IMR-90 (cell line): ENCODE measurements at places on chromosomes 5 and 9. TPM values are rescaled to one million over a fixed set of nuclear protein-coding genes. Genes with fewer than 3 reads are reported as not detected.

Gene MARVELD2
- 0.54 and 0.83 TPM in 2 replicates for total RNA-seq

Gene ANKRD20A1
- under 0.01 and 0.18 TPM in 2 replicates for total RNA-seq

Gene TERT
- not detected in 2 replicates for total RNA-seq

Gene C1QTNF2
- 0.72 and 0.83 TPM in 2 replicates for total RNA-seq

Gene PCDHB7
- 0.18 and 0.28 TPM in 2 replicates for total RNA-seq

Gene FAM114A2
- 36.4 and 41.2 TPM in 2 replicates for total RNA-seq

Gene SPACA9
- 0.90 and 1.1 TPM in 2 replicates for total RNA-seq

Gene OBP2B
- not detected in 2 replicates for total RNA-seq

Gene PCDHGA2
- 3.3 and 3.4 TPM in 2 replicates for total RNA-seq

Gene LHX2
- total RNA-seq: not detected in 2 replicates

Gene GABRA1
- not detected in 2 replicates for total RNA-seq

Gene SLC36A3
- total RNA-seq: not detected in 2 replicates

Gene SAP30L
- 9.7 and 13.1 TPM in 2 replicates for total RNA-seq

Gene SHOC1
- total RNA-seq: not detected in 2 replicates

Gene CACNA1B
- total RNA-seq: not detected in 2 replicates

Gene PCDHA6
- under 0.01 TPM in 1 of 2 replicates, not detected in the other for total RNA-seq

Gene FOXD4L4
- under 0.01 TPM in 1 of 2 replicates, not detected in the other for total RNA-seq

Gene CDH9
- total RNA-seq: not detected in 2 replicates

Gene ADCY2
- not detected in 2 replicates for total RNA-seq

Gene PPWD1
- total RNA-seq: 17.9 and 30.8 TPM in 2 replicates

Gene SYK
- not detected in 2 replicates for total RNA-seq

Gene RNF145
- 50.0 and 68.0 TPM in 2 replicates for total RNA-seq

Gene TYRP1
- total RNA-seq: 0.83 and 0.90 TPM in 2 replicates

Gene WNT8A
- not detected in 2 replicates for total RNA-seq

Gene LRSAM1
- 3.0 and 3.3 TPM in 2 replicates for total RNA-seq

Gene LCN15
- not detected in 2 replicates for total RNA-seq

Gene NSUN2
- 51.1 and 55.5 TPM in 2 replicates for total RNA-seq

Gene SV2C
- not detected in 2 replicates for total RNA-seq

Gene ENTREP1
- total RNA-seq: not detected in 2 replicates

Gene CCIN
- total RNA-seq: 1.1 TPM in 2 replicates

Gene GM2A
- 18.5 and 18.6 TPM in 2 replicates for total RNA-seq

Gene PDGFRB
- 81.9 and 108 TPM in 2 replicates for total RNA-seq

Gene ANKRD34B
- not detected in 2 replicates for total RNA-seq

Gene ADGRD2
- total RNA-seq: not detected in 2 replicates

Gene DAB2IP
- total RNA-seq: 5.6 and 6.1 TPM in 2 replicates

Gene PCDHGA5
- 1.7 and 2.0 TPM in 2 replicates for total RNA-seq

Gene F12
- 0.36 and 0.56 TPM in 2 replicates for total RNA-seq

Gene ADAMTS13
- total RNA-seq: under 0.01 and 0.18 TPM in 2 replicates

Gene EFNA5
- total RNA-seq: 1.6 and 2.2 TPM in 2 replicates

Gene SMIM32
- not detected in 2 replicates for total RNA-seq

Gene SPATA9
- 0.72 and 0.83 TPM in 2 replicates for total RNA-seq

Gene DMRT2
- not detected in 2 replicates for total RNA-seq

Gene SAXO1
- under 0.01 TPM in 1 of 2 replicates, not detected in the other for total RNA-seq

Gene GRIA1
- 1.3 and 1.4 TPM in 2 replicates for total RNA-seq

Gene GPX3
- total RNA-seq: 0.28 and 0.36 TPM in 2 replicates
